ENCODE measurements at places on chromosomes 11 and 22.

- peak; percentile 50 for DNase-seq
Measured at GRCh38 chr22:46054091-46055073, 77.4 kb upstream of the WNT7B start.

DNA sequence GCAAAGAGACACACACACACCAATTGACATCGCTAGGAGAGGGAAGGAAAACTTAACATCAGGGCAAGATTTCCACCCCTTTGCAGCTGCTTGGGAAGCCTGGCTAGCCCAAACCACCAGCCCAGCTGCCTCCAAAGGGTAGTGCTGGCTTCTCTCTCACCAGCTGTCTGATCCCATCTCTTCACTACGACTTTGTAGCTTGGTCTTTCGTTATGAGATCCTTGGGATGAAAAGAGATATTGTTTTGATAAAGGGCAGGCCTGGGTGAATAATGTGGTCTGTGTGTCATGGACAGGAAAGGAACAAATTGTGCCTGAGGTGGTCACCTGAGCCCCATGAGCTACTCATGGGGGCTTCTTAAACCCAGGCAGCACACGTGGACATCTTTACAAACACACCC is 101.9 kb downstream of the ARL14EP start:
- no peak for DNase-seq

- DNase-seq, result no peak
Measured at GRCh38 chr11:70301721-70302418, 31.4 kb downstream of the PPFIA1 start.

GRCh38 chr11:127766734-127767133 is 766.2 kb upstream of the KIRREL3 start:
- DNase-seq, result no peak

DNA sequence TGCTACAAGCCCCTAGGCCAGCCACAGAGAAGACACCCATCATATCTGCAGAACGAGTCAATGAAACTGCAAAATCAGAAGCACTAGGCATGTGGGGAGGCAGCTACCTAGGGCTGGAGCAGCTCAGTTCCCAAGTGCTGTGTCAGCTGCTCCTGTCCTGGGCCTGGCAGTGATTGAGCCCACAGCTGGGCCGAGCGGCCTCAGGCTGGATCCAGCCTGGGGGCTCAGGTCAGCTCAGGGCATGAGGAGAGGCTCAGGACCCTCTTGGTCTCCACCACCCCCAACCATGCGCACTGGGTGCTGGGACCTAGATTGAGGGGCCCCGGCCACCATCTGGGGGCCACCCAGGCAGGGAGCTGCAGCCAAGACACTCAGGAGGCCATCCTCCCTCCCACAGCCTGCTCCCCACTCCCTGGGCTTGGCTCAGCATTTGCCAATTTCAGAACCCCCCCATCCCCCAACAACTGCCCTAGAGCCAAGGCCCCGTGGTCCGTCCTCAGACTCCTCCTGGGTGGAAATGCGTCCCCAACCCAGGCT is 2.4 kb upstream of the TNNT3 start:
- no peak for DNase-seq

DNA sequence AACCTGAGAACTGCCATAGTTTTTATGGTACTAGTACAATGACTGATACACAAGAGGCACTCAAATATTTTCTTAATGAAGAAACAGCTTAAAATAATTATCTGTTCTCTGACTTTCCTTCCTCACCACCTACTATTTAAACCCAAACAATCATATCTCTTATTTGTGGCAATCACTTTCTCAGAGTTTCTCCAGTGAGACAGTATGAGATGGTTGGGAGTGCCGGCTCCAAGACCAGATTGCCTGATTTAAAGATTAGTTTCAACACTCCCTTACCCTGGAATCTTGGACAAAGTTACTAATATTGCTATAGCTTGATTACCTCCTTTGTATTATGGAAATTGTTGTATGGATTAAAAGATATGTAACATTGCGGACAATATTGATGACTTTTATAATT is 5.7 kb upstream of the CEP126 start:
- no peak for DNase-seq

GRCh38 chr11:110410651-110411050 is 19.1 kb upstream of the FDX1 start:
- no peak for DNase-seq

- no peak for DNase-seq
Measured at GRCh38 chr11:73577496-73577917, 20.4 kb downstream of the FAM168A start.

DNA sequence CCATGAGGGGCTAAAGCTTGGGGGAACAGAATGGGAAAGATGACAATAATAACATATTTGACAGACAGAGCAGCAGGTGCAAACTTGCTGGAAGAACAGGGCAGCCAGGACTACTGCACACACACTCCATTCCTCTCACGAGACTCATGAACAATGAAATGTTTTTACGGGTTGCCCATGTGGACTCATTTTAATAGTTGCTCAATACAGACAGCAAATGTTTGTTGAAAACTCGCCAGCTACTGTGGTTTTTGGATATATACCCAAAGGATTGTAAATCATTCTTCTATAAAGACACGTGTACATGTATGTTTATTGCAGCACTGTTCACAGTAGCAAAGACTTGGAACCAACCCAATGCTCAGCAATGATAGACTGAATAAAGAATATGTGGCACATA is 10.3 kb downstream of the SYT13 start:
- DNase-seq, result no peak

All from CD4-positive, alpha-beta T cell (primary cell).